ENCODE measurements at places on chromosomes 4 and X. TPM values are rescaled to one million over a fixed set of nuclear protein-coding genes. Genes with fewer than 3 reads are reported as not detected.

The PPEF1 gene
- polyA plus RNA-seq: not detected

The SPANXA2 gene
- not detected for polyA plus RNA-seq

- DNase-seq: peak; percentile 33
Measured at GRCh38 chr4:84582988-84583875, at the start of gene CDS1. CDS1 (plus strand) TSS chr4:84583127; CDS start chr4:84583402, 275 bp downstream.

DNA sequence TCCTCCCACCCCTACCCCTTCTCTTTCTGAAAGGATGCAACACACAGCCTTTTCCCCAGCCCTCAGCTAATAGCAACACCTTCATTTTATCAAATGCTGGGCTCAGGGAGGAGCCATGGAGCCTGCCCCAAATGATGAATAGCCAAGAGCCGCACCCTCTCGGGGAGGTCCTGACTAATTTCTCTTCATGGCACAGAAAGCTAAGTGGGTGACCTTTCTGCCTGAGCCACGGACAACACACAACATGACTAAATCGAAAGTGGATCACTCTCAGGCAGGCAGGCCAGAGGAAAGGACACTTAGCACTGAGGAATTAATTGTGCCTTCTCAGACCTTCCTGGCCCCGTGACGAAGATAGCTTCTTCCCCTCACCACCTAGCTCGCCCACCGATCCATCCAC is 165.1 kb upstream of the RAI2 start:
- no peak for DNase-seq

DNA sequence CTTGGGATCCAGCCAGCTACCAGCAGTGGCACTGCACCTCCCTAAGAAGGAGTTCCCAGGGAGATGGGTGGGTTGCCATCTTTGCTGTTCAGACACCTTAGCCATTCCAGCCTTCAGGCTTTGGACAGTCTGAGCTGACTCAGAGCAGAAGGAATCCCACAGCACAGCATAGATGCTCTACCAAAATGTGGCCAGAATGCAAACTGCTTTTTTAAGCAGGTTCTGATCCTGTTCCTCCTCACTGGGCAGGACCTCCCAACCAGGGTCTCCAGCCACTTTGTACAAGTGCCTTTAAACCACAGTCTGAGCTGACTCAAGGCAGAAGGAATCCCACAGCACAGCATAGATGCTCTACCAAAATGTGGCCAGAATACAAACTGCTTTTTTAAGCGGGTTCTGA is 209.0 kb downstream of the NPNT start:
- no peak for DNase-seq

DNA sequence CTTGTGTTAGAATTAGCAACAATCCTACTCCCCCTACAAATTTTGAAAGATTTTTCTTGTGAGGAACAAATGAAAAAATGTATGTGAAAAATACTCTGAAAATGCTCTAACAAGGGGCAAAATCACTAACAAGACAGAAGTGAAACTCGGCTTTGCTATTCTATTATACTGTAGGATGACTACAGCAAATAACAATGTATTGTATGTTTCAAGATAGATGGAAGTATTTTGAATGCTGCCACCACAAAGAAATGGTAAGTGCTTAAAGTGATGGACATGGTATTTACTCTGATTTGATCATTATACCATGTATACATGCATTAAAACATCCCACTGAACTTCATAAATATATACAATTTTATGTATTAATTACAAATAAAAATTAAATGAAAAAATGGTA is 192.8 kb downstream of the SPOCK3 start:
- DNase-seq: no peak
